ENCODE measurements at places on chromosomes 5 and 9.

GRCh38 chr9:86246752-86247161, 12.7 kb downstream of the C9orf153 start:
- peak; percentile 42 for DNase-seq

DNA sequence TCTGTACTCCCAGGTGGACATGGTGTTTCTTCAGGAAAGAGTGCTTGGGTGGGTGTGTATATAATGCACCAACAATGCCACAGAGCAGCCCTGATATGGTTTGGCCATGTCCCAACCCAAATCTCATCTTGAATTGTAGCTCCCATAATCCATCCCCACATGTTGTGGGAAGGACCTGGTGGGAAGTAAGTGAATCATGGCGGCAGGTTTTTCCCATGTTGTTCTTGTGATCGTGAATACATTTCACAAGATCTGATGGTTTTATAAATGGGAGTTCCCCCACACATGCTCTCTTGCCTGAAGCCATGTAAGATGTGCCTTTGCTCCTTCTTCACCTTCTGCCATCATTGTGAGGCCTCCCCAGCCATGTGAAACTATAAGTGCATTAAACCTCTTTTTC, 158.5 kb downstream of the NR3C1 start:
- DNase-seq: no peak

DNA sequence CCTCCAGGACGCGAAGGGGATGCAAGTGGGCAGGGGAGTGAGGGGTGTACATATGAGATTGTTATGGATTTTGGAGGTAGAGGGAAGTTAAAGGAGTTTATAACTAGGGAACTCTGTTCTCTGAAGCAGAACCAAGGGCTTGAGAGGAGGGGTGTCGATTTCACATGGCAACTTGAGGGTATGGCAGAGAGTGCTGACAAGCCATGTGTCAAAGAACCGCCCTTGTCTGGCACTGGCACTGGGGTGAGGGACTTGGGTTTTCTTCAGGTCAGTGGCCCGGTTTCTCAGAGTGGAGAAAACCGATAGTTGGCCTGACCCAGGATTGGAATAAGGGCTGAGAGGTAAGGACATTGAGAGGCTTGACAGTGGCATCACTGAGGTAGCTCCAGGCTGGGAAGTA, 47.7 kb upstream of the TESK1 start:
- no peak for DNase-seq

DNA sequence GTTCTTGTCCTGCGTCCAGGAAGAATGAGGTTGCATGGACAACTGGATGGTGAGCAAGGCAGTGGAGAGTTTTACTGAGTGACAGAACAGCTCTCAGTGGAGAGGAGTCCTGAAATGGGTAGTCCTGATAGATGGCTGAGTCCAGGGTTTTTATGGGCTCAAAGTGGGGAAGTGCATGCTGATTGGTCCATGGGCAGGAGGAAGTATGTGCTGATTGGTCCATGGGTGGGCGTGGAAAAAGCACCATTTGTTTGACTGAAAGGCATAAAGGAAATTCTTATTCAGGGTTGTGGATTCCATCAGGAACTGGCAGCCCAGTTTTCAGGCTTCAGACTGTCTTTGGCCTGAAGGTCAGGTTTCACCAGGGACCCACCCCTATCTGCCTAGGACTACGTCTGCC, 10.6 kb downstream of the FSD1L start:
- DNase-seq: no peak

DNA sequence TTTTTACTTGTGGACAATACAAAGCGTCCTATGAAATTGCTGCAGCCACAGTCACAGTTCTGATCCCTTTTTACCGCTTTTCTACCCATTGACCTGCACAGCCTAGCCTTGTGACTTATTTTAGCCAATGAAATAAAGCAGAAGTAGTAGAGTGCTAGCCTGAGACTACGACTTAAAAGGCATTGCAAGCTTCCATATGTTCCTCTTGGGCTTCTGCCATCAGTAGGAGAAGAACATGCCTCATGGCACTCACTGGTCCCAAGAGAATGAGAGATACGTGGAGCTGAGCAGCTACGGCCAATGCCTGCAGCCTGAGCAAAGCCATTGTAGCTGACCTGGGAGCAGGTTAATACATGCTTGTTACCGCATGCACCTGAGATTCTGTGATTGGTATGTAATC, 416.6 kb upstream of the CLINT1 start:
- peak; percentile 15 for DNase-seq

GRCh38 chr5:164354139-164354751, 848.8 kb downstream of the MAT2B start:
- DNase-seq: no peak

DNA sequence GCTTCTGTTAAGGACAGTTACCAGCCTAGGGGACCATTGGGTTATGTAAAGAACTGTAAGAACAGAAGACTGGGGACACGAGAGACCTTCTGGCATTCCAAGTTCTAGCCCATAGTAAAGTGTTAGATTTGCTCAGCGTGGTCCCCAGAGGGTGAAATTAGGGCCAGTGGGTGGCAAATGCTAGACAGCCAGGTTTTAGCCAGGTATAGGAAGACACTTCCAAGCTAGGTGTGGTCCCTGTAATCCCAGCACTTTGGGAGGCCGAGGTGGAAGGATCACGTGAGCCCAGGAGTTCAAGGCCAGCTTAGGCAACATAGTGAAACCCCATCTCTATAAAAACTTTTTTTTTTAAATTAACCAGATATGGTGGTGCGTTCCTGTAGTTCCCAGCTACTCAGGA, 34.3 kb downstream of the ATPSCKMT start:
- no peak for DNase-seq

DNA sequence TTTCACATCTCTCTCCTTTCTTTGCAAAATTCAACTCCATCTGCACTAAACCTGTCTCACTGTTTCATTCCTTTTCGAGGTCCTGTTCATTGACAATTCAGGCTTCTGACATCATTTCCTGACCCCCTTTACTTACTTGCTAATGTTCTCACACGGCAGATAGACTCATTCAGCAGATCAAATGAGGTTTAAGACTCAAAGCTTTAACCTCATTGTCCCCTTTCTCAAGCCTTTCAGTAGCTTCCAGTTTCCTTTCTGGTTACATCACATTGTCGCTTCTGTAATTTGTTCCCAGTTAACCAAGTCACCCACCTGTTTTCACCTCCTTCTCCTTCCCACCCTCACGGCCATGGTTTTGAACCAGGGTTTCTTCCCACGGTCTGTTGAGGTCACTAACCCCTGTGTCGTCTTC, 143.4 kb upstream of the OTULINL start:
- no peak for DNase-seq

DNA sequence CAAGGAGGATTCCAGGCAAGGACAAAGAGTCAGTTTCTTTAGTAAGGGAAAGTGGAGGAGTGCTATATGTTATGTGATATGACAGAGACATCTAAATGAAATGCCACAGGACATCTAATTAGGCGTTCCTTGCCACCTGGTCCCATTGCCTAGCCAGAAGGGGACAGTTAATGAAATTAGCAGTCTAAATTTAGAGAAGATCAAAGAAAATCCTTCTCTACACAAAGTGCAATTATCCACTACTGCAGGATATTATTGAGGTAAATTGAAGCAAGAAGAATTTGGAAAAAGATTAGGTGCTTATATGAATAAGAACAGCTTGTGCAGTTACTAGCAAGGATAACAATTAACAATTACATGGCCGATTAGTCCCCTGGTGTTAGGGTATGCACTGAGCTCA, 495.3 kb upstream of the NMUR2 start:
- DNase-seq: no peak

- DNase-seq: peak; percentile 99
Measured at GRCh38 chr9:127561491-127562278, 50.4 kb upstream of the STXBP1 start.

DNA sequence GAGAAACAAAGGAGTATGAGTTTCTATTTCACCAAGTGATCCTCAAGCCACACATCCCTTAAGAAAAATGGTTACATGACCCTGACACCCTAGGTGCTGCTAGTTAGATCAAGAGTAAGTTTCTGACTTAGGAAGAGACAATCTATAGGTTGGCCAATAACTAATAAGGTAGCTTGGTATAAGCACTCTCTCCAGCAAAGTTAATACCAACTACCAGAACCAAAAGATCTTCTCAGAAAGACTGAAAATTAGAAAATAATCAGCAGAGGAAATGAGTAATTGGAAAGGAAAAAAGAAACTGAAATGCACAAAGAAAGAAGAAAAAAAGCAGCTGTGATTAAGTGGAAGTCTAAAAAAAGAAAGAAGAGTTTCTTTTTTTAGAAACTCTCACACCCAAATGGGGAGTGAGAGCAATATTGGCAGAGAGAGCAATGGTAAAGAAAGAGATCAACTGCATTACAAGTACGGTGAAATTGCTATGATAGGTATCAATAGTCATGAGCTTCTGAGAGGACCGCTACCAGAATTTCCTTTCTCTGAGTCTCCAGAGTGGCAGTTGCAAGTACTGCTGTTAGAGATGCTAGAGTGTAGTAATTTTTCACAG, 195.5 kb downstream of the TMEM167A start:
- DNase-seq: no peak

- DNase-seq: no peak
Measured at GRCh38 chr9:131438190-131438589, 44.3 kb downstream of the PRRC2B start.

GRCh38 chr5:5899716-5900115, 477.2 kb downstream of the ICE1 start:
- DNase-seq: no peak

DNA sequence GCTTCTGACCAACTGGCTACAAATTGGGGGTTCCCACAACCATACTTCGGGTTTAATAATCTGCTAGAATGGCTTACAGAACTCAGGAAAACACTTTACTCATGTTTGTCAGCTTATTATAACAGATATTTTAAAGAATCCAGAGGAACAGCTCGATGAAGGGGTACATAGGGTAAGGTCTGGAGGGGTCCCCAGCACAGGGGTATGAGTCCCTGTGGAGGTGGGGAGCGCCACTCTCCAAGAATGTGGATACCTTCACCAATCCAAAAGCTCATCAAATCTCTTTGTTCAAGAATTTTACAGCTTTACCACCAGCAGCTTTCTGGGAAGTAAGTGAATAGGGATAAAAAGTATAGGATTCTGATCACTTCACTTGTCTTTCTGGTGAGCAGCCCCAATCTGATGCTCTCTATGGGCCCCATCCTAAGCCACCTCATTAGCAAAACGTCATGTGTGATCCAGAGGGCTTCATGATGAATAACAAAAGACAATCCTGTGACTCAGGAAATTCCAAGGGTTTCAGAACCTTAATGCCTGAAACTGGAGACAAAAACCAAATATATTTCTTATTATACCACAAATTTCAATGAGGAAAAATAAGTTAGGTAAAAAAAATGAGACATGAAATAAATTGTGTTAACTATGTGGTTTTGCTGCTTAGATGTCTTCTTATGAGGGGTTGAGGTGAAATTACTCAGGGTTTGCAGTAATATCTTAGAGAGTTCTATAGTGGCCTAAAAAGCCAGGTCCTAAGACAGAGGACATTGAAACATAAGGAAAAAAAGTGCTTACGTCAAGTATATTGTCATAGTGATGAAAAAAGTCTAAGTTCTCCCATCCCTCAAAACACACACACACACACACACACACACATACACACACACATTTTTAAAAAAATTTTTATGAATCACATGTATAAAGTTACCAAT, 290.5 kb downstream of the ANXA1 start:
- DNase-seq: peak; percentile 53
